Melanocyte of skin (primary cell): ENCODE measurements at places on chromosomes 1 and 21. TPM values are rescaled to one million over a fixed set of nuclear protein-coding genes. Genes with fewer than 3 reads are reported as not detected.

The LCE2B gene
- not detected in 2 replicates for total RNA-seq

The CYYR1 gene
- total RNA-seq: not detected in 2 replicates

The RER1 gene
- 70.9 and 91.5 TPM in 2 replicates for total RNA-seq

The PSRC1 gene
- 36.9 and 58.9 TPM in 2 replicates for total RNA-seq

The CHODL gene
- not detected in 2 replicates for total RNA-seq

The ZBTB8A gene
- total RNA-seq: 4.3 and 8.3 TPM in 2 replicates

The PGBD5 gene
- 3.6 and 4.8 TPM in 2 replicates for total RNA-seq

The PLEKHN1 gene
- total RNA-seq: not detected in 2 replicates

The TAF1A gene
- total RNA-seq: 7.2 and 8.0 TPM in 2 replicates

The TMPRSS15 gene
- total RNA-seq: not detected in 2 replicates

The COL6A2 gene
- 5.5 and 50.5 TPM in 2 replicates for total RNA-seq

The TMIGD3 gene
- 0.34 and 1.1 TPM in 2 replicates for total RNA-seq

The SASS6 gene
- 3.6 and 4.5 TPM in 2 replicates for total RNA-seq

The LORICRIN gene
- not detected in 2 replicates for total RNA-seq

The C1orf50 gene
- 2.3 and 3.7 TPM in 2 replicates for total RNA-seq

The LRRC53 gene
- not detected in 2 replicates for total RNA-seq

The NEK2 gene
- 9.5 and 22.0 TPM in 2 replicates for total RNA-seq

The RHD gene
- not detected in 2 replicates for total RNA-seq

The AUNIP gene
- total RNA-seq: 8.5 and 14.0 TPM in 2 replicates

The OR6K6 gene
- total RNA-seq: not detected in 2 replicates

The COL18A1 gene
- total RNA-seq: 94.6 and 144 TPM in 2 replicates

The AGBL4 gene
- total RNA-seq: under 0.01 and 0.31 TPM in 2 replicates

The ATP6V1G3 gene
- not detected in 2 replicates for total RNA-seq

The HRNR gene
- total RNA-seq: under 0.01 TPM in 1 of 2 replicates, not detected in the other

The SPATA45 gene
- total RNA-seq: 0.34 TPM in 1 of 2 replicates, not detected in the other

The C1orf105 gene
- total RNA-seq: not detected in 2 replicates

The PRAMEF10 gene
- not detected in 2 replicates for total RNA-seq

The RUNX3 gene
- 12.4 and 17.1 TPM in 2 replicates for total RNA-seq

The PIAS3 gene
- 7.3 and 7.6 TPM in 2 replicates for total RNA-seq

The ST6GALNAC5 gene
- 0.33 and 1.2 TPM in 2 replicates for total RNA-seq

The HEYL gene
- 0.15 and 0.33 TPM in 2 replicates for total RNA-seq

The RPTN gene
- total RNA-seq: not detected in 2 replicates

The TRIM67 gene
- under 0.01 TPM in 2 replicates for total RNA-seq

The KDF1 gene
- total RNA-seq: not detected in 2 replicates

The DCST1 gene
- total RNA-seq: under 0.01 TPM in 1 of 2 replicates, not detected in the other
